ENCODE measurements at places on chromosomes 3 and 15.

GRCh38 chr3:188754267-188754666 is 417.5 kb upstream of the TPRG1 start:
- no peak for DNase-seq

GRCh38 chr3:186166036-186166435 is 57.1 kb upstream of the ETV5 start:
- no peak for DNase-seq

- DNase-seq, result no peak
Observed at GRCh38 chr15:33526532-33526931, 215.8 kb downstream of the RYR3 start.

- DNase-seq, result no peak
Observed at GRCh38 chr3:62154457-62155148, 218.7 kb downstream of the FEZF2 start.

DNA sequence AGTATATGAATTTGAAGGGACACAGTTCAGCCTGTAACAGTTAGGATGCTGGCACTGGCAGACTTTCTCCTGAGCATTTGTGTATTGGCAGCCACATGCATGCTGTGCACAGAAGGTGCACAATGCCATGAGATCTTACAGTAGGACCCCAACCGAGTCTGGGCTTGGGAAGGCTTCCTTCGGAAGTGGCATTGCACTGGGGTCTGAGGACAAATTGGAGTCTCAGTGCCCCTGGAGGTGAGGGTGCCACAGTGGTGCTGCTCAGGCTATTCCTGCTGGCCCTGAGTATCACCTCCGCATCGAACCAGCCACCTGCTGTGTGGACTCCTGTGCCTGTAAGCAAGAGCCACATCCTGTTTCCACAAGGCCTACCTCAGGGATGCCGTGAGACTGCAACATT is 99.5 kb downstream of the DNAJB8 start:
- no peak for DNase-seq

DNA sequence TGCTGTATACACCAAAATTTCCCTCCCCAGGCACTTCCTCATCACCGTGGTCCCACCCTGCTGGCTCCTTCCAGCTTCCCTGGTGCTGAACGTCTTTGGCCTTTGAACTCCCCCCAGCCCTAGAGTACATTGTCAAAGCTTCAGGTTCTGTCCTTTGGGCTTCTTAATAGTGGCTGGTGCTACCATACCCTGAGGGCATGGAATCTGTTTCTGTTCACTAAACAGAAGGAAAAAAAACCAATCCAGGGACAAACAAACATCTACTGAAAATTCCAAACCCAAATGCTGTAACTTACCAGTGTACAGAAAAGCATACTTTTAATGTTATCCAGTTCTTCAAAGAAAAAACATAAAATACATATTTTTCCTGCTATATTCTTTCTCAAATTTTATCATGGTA is 148.7 kb downstream of the MYLK start:
- no peak for DNase-seq

- DNase-seq, result no peak
Observed at GRCh38 chr3:34844323-34844620, 795.1 kb upstream of the ARPP21 start.

GRCh38 chr3:194321693-194322640 is 29.2 kb downstream of the CPN2 start:
- DNase-seq, result no peak

DNA sequence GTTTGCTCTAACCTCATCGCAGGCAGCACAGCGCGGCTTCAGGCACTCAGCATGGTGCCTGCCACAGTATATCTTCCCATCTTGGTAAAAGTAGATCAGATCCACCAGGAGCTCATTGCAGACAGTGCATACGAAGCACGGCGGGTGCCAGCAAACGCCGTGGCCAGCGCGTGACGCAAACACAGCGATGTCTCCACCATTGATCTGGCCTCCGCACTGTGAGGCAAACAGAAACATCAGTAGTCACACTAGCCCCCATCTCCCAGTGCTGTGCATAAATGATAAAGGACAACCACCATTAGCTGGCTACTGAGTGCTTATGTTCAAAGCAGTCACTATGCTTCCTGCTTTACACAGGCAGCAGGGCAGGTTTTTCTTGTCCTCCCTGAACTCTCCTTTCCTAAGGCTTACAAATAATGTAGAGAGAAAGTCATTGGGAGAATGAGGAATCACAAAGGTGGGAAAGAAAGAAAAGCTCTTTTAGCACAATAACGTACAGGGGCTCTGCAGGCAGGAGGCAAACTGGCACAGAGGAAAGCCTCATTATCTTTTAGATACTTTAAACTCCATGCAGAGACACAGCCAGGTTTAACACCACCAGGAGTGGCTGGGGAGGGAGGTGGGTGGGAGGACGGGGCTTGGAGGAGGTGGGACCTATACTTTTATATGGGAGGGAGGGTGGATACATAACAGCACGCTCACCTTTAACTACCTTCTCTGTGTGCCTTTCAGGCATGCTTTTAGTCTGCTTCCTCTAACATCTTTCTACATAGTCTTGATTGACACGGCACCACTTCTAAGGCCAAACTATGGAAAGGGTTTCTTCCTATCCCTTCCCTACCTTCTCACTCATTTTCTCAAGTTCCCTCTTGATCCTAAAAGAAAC is 67.9 kb downstream of the PRICKLE2 start:
- no peak for DNase-seq

DNA sequence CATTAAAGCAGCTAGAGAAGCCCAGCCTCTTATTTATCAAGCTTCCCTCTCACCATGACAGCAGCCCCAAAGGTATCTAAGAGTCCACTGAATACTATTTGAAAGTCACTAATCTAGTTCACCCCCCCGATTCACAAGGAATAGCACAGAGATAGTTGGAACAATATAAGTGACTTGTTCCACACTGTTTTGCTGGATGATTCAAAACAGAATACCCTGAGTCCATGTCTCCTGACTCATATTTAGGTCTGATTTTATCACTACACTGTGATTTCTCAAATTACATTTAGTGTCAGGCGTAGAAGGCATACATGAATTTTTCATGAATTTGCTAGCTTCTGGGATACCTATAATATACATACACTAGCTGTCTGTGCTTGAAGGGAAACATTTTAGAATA is 18.7 kb upstream of the EOGT start:
- DNase-seq, result no peak

- DNase-seq, result no peak
Observed at GRCh38 chr3:69360690-69361089, 25.2 kb downstream of the FRMD4B start.

- DNase-seq, result no peak
Observed at GRCh38 chr15:67070150-67070549, 4.7 kb downstream of the SMAD3 start.

DNA sequence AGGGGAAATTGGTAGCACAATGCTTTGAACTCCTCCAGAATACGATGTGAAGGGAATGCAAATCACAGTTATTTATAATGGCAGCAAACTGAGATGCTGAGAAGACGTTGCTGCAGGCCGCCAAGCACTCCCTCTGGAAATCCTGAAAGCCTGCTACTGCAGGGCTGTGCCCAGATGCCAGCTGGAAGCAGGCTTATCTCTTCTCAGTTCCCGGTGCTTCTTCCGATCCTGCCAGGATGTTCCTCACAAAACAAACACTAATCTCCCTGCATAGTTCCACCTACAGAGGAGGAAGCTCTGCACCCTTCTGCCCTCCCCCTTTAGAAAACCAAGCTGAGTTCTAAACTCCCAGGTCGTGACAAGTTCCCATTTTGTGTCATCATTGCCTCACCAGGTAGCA is 201.7 kb upstream of the BCL6 start:
- DNase-seq, result no peak

DNA sequence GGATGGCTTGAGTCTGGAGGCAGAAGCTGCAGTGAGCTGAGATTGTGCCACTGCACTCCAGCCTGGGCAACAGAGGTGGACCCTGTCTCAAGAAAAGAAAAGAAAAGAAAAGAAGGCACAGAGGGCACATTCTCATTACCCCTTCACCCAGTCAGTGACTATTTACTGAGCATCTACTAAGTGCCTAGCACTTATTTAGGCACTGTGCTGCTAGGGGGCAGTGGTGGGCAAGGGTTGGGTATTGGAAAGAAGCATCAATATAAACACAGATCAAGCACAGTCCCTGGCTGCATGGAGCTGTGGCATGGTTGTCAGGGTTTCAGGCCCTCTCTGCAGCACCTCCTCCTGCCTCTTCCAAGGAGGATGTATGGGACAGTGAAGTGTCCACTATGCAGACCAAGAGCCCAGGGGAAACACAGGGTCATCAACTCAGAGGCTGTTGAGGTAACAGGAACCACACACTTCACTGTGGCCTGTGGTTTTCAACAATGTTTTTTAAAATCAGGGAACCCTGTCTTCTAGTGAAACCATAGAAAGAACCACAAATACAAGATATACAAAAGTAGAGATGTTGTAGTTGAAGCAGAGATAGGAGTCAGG is 138.5 kb downstream of the RAB11A start:
- no peak for DNase-seq

- no peak for DNase-seq
Observed at GRCh38 chr3:73535931-73536330, 88.8 kb downstream of the PDZRN3 start.

DNA sequence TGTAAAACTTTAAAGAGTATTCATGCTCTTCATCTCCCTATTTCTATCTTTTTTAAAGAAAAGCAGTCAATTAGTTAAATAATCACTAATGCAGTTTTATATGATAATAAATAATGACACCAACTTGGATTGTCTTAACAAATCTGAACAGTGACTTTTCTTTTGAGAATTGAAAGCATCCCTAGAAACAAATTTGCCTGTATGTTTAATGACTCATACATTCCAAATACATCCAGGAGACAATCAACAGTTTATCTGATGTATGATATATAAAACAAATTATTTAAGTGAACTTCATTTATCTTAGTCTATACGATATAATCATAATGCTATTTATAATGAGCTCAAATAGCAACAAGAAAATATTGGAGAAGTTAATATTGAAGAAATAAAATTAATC is 78.0 kb downstream of the ALCAM start:
- DNase-seq, result no peak

DNA sequence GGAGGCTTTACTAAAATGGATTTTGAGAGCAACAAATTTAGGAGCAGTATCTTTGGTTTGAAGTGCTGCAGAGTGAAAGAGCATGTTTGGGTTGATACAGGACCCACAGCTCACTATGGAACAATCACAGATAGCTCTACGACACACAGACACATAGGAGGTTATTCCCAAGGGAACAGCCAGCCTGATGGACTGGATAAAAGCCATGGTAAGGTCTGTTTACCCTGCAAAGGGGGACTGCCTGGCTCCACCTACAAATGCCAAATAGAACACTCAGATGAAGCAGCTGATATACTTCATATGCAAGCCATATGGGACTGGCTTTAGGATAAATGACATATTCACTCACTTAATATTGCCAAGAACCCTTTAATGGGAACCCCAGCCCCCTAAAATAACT is 75.4 kb downstream of the CDC25A start:
- DNase-seq, result no peak

All from stimulated activated CD8-positive, alpha-beta memory T cell treated with anti-CD3 and anti-CD28 coated beads, Interleukin-7, amount 100 ng/mL, for 4 hours (primary cell).